Chondrocyte (in vitro differentiated cells): ENCODE measurements at places on chromosomes 3 and 15. TPM values are rescaled to one million over a fixed set of nuclear protein-coding genes. Genes with fewer than 3 reads are reported as not detected.
A peak's percentile ranks its signal among the peaks of the same experiment; 100 is the strongest.

DNA sequence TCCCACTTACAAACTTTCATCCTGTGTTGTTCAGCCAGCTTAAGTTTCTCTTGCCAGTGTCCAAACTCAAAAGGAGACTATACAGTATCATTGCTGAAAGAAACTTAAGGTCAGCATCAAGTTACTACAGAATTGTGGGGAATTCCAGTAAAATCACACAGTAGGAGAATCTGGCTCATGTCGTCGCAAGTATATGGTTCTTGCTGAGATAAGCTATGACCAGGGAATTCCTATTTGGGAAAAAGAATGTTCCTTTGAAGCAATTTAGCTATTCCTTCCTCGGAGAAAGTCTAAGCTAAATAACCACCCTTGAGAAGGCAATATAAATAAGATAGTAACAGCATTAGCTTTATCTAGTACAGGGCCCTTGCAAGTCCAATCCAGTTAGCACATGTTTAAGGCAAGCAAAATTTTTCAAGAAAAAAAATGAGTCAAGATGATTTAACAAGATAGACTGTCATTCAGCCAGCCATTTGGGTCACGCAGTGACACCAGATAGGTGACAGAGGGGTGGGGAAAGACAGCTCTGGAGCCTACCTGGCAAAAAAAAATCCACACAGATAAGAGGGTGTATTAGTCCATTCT is 78.2 kb upstream of the THBS1 start:
- DNase-seq = no peak

The HCN4 gene
- total RNA-seq = 0.05 TPM in 2 of 3 replicates, not detected in the other

GRCh38 chr3:127371846-127372245 is 84.0 kb upstream of the PRR20G start:
- DNase-seq = no peak

DNA sequence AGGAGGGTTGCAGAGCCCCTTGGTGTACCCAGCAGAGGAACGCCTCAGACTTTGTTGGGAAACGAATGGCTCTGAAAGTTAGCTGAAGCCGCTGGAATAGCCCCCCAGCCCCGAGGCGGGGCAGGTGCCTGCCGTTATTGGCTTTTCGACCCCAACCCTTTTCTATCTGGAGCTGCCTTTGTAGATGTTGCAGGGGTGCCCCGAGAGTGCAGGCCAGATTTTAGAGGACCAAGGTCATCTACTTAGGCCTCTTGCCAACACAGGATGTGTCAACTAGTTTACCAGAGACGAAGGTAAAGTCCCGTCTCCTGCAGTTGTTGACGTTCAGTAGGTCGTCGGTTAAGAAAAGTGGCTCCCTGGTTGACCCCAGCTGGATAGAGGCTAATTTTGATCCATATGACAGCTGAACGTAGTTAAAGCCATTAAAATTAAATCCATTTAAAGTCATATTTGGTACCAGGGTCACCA is 579 bp upstream of the UBE3A start:
- DNase-seq = no peak

GRCh38 chr3:85474241-85474640 is 515.5 kb downstream of the CADM2 start:
- DNase-seq = no peak

- no peak for DNase-seq
Observed at GRCh38 chr15:65333148-65333820, 28.8 kb downstream of the RNU5B-1 start.

The AHSG gene
- total RNA-seq = not detected in 3 replicates

DNA sequence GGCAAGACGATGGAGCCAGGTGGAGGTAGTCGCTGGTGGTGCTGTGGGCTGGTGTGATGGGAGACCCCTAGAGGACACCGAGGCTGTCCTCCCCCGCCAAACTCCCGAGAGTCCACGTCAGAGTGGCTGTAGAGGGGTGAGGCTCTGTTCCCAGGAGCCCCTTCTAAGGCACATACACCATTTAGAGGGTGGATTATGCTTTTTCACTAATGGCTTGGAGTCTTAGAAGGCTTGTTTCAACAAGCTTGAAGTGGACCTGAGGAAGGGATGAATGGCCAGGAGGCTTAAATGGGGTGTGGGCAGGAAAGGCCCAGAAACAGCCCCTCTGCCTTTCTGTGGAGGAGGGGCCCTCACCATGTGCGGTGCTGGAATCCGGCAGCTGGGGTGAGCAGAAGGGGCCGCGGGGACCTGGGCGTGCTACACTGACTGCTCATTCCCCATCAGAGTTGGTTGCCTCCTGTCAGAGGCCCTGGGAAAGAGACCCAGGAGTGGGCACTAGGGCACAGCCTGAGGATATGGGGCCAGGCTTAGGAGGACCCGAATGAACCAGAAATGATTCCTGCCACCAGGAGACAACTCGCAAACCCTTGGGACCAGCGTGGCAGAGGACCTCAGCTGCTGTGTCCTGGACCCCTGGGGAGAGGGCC is 66.2 kb downstream of the FEM1B start:
- peak; percentile 82 for DNase-seq

- DNase-seq = no peak
Observed at GRCh38 chr3:170419557-170420087, 954 bp downstream of the CLDN11 start.

DNA sequence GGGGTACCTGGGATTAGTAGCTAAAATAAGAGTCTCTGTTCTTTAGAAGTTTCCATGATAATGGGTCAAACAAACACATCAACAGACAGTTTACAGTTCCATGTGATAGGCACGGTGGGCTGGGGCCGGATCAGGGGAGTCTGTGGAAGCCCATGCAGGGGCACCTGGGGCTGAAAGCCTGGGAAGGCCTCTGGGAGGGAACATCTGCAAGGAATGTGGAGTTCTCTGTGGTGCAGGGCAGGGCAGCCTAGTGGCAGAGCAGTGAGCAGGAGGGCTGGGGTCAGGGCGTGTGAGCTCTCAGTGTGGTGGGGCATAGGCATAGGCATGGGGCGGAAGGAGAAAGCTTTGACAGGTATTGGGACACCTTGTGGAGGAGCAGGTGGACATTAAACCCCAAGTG is 207.7 kb upstream of the TRIM42 start:
- no peak for DNase-seq

The CLEC3B gene
- total RNA-seq = 47.1 to 105 TPM (median 50.3 TPM) in 3 replicates

The ACP3 gene
- total RNA-seq = not detected in 3 replicates

The CAV3 gene
- total RNA-seq = not detected in 3 replicates

DNA sequence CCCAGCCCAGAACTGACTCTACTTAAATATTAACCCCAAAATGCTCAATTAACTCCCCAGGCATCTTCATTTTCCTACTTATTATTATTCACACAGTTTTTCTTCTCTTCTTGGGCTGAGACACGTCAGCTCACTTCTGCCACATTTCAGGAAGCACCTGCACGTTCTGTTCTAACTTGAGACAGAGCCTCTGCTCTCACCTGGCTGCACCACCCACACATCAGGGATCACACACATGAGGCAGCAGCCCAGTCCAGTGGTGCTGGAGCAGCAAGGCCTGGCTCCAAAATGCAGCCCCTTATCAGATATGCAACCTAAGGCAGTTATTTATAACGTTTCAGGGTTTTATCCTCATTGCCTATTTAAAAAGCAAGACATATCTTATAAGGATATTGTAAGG is 127.5 kb downstream of the OSBPL10 start:
- no peak for DNase-seq

GRCh38 chr3:112308151-112308911 is 14.3 kb upstream of the SLC9C1 start:
- DNase-seq = no peak

DNA sequence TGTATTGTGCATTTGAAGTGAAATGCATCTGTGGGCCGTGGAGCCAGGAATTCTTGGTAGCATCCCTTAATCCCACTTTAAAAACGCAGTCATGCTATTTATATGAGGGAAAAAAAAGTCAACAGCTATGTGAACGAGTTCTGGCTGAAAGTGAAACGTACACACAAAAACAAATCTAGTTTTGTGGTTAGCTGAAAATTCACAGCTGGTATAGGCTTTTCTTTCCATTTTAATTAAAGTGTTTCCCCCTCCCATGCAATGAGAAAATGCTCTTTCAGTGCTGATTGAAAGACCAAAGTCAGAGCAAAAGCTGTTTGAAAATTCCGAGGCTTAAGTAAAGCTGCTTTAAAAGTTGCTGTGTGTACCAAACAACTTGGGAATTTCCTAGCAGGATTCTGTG is 297.4 kb downstream of the PLCL2 start:
- no peak for DNase-seq

The DGKG gene
- total RNA-seq = 0.68 to 1.7 TPM (median 1.6 TPM) in 3 replicates

The LRRC3B gene
- not detected in 3 replicates for total RNA-seq

GRCh38 chr3:73029321-73029796 is 32.1 kb upstream of the EBLN2 start:
- DNase-seq = no peak

The NRG4 gene
- total RNA-seq = not detected in 3 replicates

The ALCAM gene
- total RNA-seq = 270 to 658 TPM (median 273 TPM) in 3 replicates

The SPSB4 gene
- 1.9 to 2.7 TPM (median 2.4 TPM) in 3 replicates for total RNA-seq

DNA sequence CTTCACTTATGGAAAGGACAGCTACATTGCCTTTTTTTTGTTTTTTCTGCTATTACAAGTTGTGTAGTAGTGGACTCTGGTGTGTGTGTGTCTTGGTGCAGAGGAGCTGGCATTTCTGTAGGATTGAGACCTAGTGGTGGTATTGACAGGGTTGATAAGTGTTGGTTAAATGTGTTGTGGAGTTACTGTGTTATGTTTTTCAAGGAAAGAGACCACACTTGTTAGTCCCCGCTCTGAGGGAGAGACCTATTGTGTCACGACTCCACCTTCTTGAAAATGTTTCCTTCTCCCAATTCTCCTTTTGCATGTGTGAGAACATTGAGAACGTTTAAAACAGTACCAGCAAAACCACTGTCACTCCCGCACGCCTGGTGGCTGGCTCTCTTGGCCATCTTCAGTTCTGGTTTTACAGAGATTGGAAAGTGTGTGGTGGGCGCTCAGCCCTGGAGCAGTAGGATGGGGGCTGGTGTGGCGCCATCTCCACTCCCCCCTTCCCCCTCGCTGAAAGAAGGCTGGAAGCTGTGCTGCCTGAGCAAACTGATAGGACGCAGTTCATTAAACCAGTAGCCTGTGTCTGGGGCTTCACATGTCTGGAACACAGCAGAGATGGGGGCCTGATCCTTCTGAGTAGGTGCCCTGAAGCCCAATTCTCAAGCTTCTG is 5.5 kb downstream of the KLF13 start:
- DNase-seq = no peak

The CCDC174 gene
- total RNA-seq = 15.4 to 18.6 TPM (median 17.2 TPM) in 3 replicates

The ABHD14A gene
- 10.0 to 19.4 TPM (median 10.2 TPM) in 3 replicates for total RNA-seq

The KLHL6 gene
- total RNA-seq = not detected in 3 replicates

DNA sequence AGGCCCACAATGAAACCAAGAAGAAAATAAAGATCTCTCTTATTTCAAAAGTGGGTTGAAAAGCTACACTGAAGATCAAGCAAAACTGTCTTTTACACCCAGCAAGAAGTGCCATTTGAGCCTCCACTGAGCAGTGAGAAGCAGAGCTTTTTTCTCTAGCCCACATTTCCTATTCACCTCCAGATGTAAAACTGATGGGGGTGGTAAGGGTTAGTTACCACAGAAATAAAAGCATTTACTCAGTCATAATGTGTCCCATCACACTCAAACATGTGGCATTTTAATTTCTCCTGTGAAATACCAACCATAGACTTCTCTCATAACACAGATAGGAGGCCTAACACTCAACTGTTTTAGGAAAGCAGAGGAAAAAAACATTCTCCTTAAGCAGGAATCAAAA is 21.0 kb downstream of the IFT57 start:
- no peak for DNase-seq

DNA sequence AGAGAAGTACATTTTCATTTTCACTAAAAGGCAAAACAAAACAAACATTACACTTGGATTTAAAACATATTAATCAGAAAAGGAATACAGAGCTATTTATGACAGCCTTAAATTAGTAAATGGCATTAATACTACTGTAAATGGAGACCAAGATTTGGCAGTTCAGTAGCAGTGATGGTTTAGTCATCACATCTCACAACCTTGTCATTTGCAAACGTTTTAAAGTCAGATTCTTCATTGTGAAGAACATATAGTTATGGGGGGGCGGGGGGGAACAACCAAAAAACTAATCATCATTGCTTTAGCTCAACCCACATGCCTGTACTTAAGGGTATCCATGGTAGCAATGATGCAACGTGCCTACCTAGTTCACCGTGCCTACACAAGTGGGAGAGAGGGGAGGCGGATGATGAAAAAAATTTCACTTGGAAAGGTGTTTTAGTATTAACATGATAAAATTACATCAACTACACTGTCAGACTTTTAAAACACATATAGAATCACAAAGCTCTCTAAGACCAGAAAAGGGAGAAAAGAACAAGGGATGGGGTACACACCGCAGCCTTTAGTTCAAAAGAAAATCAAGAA is 40.1 kb downstream of the DLG1 start:
- DNase-seq = no peak

GRCh38 chr3:119630128-119630879 is 30.1 kb downstream of the POPDC2 start:
- DNase-seq = no peak

GRCh38 chr3:79729096-79729495 is 38.7 kb downstream of the ROBO1 start:
- DNase-seq = no peak

DNA sequence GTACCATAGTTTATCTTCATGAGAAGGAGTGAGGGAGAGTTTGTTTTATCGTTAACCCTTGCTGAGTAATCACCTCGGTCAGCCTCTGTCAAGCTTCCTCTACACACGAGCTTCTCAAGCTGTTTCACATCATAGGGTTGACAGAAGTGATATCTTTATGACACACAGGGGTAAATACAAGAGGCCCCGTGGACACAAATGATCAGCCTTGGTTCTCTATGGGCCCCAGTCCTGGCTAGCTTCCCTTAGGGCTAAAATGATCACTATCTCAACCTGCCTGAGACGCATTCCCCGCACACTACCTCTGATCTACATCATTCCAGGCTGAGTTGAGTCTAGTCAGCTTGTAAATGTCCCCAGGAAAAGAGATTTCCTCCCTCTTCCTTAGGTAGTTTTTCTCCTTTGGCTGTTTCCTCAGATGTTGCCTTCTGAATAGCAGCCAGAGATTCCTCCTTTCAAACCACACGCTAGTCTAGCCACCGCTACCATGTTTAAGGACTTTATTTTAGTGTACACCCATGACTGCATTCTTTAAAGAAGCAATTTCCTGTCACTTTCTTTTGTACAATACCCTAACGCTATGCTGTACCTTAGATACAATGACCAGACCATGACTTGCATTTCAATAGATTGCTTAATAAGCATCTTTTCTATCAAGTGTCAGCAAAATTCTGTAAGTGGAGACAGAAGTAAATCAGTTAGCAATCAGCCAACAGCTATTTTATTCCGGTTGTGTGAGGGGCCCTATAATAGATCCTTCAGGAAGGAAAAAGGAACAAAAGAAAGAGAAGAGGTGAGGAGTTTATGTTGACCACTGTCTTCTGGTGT is 35.1 kb upstream of the PPARG start:
- no peak for DNase-seq

The EXD1 gene
- not detected in 3 replicates for total RNA-seq

- no peak for DNase-seq
Observed at GRCh38 chr3:160707187-160707794, 30.3 kb downstream of the ARL14 start.
